D721Med (cell line): ENCODE measurements at places on chromosomes 4 and X.

DNA sequence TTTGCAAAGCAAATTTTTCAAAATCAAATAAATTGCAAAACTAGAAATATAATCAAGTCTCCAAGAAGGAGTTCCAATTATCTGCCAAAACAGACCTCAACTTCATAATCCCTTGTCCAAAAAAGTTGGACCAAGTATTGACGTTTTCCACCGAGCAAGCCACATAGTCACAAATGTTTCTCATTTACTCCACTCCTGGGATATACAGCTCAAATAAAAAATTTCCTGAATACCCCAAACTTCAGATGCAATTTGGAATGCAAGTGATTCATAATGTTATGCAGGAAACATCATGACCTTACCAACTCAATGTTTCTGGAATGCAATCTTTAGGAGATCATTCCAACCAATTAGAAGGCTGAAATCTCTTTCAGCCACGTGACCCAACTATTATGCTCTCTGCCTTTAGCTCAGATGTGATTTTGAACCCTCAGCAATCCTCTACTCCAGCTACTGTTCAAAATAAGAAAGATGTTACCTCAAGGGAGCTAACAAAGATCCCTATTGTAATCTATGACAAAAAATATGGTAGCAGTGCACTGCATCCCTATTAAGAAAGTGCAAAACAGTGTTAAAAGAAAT is 72.4 kb downstream of the PRDM5 start:
- no peak for DNase-seq

- DNase-seq, result no peak
These were observed 55.8 kb downstream of the EMCN start for GRCh38 chr4:100461807-100462605.

- DNase-seq, result no peak
These were observed 36.6 kb downstream of the JADE1 start for GRCh38 chr4:128846063-128846462.

DNA sequence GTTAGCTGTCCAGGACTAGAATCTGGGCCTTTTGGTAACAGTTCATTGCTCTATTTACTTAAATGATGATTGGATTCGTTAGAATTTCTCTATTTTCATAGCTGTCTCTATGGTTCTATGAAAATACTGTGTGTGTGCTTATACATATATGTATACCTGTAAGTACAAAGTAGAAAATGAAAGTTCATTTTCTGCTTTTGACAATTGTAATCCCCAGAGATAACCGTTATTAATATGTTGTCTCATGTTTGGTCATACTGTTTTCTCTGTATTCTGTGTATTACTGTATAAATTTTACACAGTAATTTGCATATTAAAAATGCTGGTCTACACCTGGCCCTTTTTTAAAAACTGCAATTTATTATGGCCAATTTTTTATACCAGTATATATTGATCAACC is 55.4 kb downstream of the CLCN3 start:
- DNase-seq, result no peak

GRCh38 chr4:109174224-109174953 is 128.1 kb downstream of the COL25A1 start:
- no peak for DNase-seq

DNA sequence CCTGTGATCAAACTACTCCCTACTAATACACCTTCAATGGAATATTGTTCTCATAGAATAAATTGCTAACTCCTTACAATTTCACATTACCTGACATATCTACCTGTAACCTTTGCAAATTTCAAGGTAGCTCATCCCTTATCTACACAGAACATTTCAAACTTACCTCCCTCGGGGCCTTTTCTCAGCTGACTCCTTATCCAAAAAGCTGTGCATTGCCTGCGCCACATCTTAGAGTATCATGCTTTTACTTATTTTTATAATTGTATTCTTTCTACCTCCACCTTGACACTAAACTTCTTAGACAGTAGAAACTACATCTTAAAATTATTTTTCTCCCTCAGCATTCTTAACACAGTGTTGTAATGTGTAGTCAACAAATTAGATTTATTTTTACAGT is 198.5 kb downstream of the FBXO8 start:
- no peak for DNase-seq

- no peak for DNase-seq
These were observed 563.1 kb upstream of the INTU start for GRCh38 chr4:127069675-127070074.

- no peak for DNase-seq
These were observed 224.1 kb downstream of the ARHGAP10 start for GRCh38 chr4:147955827-147956558.

- DNase-seq, result no peak
These were observed 71.2 kb downstream of the SUPT20HL2 start for GRCh38 chrX:24242649-24243175.

GRCh38 chr4:114015444-114015899 is 36.0 kb upstream of the ARSJ start:
- no peak for DNase-seq

GRCh38 chr4:127403471-127404084 is 229.2 kb upstream of the INTU start:
- no peak for DNase-seq

DNA sequence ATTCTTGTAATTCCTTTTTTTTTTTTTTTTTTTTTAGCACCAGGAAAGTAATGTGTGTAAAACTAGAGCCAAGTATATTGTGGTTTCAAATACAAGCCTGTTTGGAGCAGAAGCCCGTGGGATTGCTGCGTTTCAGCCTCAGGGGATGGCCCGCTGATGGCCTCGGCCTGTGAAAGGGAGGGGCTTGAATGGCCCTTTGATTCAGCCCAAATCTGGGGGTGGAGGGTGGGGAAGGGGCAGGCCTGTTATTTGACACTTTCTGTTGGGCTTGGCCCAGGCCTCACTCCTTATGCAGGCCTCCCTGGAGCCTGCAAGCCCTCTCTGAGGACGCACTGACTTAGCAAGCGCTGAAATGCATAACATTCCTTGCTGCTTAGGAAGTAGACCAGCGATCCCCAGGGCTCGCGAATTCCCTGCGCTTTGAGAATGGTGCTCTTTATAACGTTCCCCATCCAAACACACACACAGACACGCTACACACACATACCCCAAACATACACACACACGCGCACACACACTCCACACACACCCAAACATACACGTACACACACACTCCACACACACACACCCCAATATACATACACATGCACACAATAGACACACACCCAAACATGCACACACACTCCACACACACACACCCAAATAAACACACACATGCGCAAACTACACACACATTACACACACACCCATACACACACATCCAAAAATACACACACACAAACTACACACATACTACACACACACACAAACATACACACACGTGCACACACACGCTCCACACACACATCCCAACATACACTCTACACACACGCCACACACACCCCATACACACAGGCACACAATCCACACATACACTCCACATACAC is 29.6 kb downstream of the TLR10 start:
- no peak for DNase-seq

GRCh38 chr4:185318679-185319078 is 77.0 kb downstream of the LRP2BP start:
- no peak for DNase-seq

- DNase-seq, result no peak
These were observed 3.3 kb upstream of the SLC25A4 start for GRCh38 chr4:185139736-185140135.

- DNase-seq, result no peak
These were observed 136.2 kb downstream of the KIT start for GRCh38 chr4:54793856-54794422.

DNA sequence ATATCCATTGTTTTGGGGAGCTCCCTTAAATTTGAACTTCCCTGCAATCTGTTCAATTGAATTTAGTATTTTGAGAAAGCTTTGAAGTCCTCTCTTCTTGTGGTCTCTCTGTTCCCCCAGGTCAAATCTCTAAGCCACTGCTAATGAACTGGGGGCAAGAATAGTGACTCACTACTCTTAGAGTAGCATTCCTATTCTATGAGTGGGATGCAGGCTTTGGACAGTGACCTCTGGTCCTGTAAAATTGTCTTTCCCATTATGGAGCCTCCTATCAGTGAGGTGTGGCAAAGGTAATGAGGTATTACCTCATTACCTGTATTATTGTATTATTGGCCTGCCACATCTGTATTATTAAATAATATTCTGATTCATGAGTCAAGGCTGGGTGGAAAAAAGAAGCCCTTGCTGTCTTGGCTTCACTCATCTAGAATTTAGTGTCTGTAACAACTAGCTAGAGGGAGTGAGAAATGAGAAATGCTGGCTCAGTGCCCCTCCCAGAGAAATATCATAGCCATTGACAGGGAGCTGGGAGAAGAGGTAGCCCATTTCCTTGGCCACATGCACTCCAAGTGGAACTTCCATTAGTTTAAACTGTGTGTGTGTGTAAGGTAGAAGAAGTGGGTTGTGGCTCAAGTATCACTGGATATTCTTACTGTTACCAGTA is 393.9 kb upstream of the CTSO start:
- no peak for DNase-seq
